Epithelial cell of proximal tubule (primary cell): ENCODE measurements at places on chromosomes 4 and X. TPM values are rescaled to one million over a fixed set of nuclear protein-coding genes. Genes with fewer than 3 reads are reported as not detected.
A peak's percentile ranks its signal among the peaks of the same experiment; 100 is the strongest.

ATOH1 gene
- total RNA-seq = not detected in 2 replicates

DNA sequence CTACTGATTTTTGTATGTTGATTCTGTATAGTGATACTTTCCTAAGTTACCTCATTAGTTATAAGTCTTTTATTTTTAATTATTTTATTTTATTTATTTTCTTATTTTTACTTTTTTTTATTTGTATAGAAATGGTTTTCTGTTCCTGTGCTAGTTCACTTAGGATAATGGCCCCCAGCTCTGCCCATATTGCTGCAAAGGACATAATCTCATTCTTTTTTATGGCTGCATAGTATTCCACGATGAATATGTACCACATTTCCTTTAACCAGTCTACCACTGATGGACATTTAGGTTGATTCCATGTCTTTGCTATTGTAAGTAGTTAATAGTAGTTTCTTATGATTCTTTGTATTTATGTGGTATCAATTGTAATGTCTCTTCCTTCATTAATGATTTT, 31.5 kb upstream of the GK2 start:
- DNase-seq = no peak

- no peak for DNase-seq
These were observed 94.6 kb downstream of the UBE2K start for GRCh38 chr4:39792529-39792928.

DNA sequence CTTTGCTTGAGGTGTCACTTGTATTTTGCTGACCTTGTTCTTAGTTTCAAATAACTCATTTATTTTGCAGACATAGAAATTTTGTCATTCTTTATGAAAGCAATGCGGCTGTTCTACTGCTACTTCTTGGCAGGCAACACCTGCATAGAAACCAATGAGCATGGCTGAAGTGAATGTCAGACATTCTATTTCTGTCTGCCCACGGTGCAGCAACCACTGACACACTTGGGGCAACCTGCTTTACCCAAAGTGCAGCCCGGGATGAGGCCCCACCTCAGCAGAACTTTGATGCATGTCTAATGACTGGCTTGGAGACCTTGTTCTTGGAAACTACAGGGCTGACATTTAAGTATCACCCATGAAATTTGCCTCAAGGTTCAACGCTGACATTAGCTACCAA, 93.6 kb downstream of the RBM47 start:
- no peak for DNase-seq

GRCh38 chr4:119138046-119138445, 2.4 kb downstream of the MYOZ2 start:
- no peak for DNase-seq

DNA sequence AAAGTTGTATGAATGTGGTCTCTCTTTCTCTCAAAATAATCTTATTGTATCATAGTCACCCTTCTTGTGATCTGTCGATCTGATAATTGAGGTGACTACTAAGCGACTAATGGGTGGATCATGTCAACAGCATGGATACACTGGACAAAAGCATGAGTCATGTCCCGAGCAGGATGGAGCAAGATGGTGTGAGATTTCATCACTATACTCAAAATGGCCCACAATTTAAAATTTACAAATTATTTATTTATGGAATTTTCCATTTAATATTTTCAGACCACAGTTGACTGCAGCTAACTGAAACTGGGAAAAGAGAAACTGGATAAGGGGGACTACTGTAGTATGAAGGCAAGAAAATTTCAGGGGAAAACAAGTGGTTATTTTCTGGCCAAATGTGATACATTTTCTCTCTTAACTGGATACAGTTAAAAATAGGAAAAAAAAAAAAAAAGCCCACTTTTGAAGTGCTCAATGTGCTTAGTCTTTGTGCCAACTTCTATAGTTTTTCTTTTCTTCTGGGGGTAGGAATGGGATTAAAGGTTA, 25.3 kb downstream of the FAM241A start:
- peak; percentile 74 for DNase-seq

GRCh38 chr4:185799442-185799841, 12.6 kb downstream of the SORBS2 start:
- DNase-seq = no peak

ASB12 gene
- total RNA-seq = 0.07 TPM in 1 of 2 replicates, not detected in the other

WWC2 gene
- 46.2 and 47.1 TPM in 2 replicates for total RNA-seq

C4orf51 gene
- total RNA-seq = not detected in 2 replicates

GRCh38 chrX:115940888-115941332, 229.6 kb upstream of the AGTR2 start:
- no peak for DNase-seq

GLRA2 gene
- not detected in 2 replicates for total RNA-seq

SH3RF1 gene
- 20.6 and 25.8 TPM in 2 replicates for total RNA-seq

GRCh38 chr4:68803013-68803412, 12.8 kb upstream of the UGT2B10 start:
- no peak for DNase-seq

GRCh38 chrX:68048774-68049173, 384.5 kb downstream of the OPHN1 start:
- no peak for DNase-seq

DNA sequence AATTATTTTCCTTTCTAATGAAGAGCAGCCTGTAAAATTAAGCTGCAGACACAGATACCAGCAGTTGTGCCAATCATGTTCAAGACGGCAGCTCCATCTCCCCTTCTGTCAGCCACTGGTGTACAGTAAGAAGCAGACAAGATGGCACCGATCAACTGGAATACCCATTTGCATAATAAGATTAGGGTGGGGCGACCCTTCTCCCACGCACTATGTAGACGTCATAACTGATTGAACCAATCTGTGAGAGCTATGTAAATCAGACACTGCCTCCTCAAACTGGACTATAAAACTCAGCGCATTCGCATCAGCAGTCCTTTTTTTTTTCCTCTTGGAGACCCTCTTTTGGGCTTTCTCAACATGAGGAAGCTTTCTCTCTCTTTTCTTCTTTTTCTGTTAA, 40.4 kb upstream of the INTS6L start:
- DNase-seq = no peak

GPRIN3 gene
- total RNA-seq = 0.94 and 2.0 TPM in 2 replicates

DNA sequence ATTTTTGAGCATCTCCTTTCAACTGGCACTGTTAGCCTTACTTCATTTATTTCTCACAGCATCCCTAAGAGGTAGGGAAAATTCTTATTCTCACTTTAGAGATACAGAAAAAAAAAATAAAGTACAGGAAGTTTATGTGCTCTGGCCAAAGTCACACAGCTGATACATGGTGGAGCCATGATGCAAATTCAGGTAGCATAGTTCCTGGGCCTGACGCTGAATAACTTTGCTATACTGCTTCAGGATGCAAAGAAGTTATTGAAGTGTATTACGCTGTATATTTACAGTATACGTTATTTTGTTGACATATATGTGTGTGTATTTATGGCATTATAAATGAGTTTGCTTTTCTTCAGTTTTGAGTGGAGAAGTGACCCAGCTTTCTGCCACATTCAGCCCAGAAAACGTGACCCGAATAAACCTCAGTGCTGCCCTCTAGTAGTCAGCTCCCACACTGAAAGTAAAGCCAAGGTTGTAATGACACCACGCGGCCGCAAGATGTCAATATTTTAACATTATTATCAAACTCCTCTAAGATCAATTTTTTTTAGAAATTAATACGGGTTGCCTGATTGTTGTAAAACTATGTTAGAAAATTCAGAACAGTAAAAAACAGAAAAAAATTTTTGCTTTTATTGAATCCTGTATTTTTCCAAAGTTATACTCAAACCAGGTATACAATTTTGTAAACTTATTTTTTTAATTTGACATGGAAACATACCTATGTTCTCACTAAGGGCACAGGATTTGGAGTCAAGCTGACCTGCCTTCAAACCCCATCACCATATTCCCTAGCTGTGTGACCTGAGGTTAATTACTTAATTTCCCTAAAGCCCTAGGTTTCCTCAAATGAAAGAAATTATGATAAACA, 3.8 kb upstream of the GUCY2F start:
- DNase-seq = no peak

HS6ST2 gene
- total RNA-seq = 9.2 and 10.5 TPM in 2 replicates

DNA sequence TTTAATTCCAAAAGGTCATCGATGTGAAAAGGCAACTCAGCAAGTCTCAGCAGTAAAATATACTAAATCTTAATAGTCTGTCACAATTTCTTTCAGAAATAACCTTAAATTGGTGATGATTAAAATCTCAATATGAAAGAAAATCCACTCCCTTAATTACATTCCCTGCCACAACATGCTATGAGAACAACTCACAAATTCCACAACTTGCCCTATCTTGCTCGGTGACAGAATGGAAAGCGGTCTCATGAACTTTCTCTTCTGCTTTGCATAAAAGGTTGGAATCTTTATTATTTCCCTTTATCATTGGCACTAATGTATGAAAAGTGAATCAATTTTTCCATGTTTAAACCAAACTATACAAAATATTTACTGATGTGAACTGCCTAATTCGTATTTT, 380.8 kb downstream of the TMA16 start:
- no peak for DNase-seq

- DNase-seq = no peak
These were observed 252.5 kb downstream of the COL25A1 start for GRCh38 chr4:109049926-109050325.

SSX2 gene
- total RNA-seq = not detected in 2 replicates

DNA sequence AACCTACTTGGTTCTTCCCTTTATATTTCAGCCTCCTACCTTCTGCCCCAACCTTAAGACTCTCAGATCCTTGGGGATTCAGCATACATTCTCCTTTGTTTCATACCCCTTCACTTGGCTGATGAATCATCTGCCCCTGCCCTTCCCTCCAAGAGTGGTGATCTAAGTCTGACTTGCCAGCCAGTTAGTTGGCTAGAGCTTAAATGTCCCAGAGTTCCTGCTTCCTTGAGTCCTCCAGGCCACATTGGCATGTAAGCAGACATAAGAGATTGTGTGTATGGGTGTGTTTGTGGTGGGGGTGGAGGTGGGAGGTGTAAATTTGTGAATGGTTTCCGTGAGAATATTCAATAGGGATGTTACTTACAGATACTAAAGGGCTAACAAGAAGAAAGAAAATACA, 3.7 kb upstream of the TEX13D start:
- DNase-seq = peak; percentile 13

DNA sequence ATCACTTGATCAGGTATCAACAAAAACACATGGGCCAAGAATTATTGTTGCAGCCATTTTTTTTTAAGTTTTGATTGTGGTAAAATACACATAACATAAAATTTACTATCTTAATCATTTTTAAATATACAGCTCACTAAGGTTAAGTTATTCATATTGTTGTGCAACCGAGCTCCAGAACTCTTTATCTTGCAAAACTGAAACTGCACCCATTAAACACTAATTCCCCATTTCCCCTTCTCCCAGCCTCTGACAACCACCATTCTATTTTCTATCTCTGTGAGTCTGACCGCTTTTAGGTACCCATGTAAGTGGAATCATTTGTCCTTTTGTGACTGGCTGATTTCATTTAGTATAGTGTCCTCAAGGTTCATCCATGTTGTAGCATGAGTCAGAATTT, 126.2 kb upstream of the NDP start:
- no peak for DNase-seq

DNA sequence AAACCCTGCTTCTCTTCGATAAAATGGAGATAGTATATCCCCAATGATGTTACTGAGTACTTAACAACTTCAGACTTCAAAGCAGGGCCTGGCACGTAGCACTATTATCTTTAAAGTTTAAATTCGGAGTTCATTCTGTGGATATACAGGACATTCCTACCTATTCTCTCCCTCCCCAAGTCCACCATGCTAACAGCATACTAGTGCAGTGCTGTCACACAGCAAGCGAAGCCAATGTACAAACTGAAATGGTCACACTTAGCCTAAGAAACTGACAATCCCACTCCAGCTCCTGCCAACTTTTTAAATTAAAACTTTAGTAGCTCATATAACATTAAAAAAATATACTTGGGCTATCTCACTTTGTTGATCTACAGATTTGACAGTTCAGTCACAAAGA, 1.2 kb upstream of the DNAJB14 start:
- no peak for DNase-seq

GRCh38 chr4:94934201-94934600, 176.4 kb downstream of the BMPR1B start:
- no peak for DNase-seq

ASB9 gene
- 6.3 and 9.6 TPM in 2 replicates for total RNA-seq

GRCh38 chrX:49959602-49960001, 37.2 kb downstream of the CLCN5 start:
- DNase-seq = no peak

DNA sequence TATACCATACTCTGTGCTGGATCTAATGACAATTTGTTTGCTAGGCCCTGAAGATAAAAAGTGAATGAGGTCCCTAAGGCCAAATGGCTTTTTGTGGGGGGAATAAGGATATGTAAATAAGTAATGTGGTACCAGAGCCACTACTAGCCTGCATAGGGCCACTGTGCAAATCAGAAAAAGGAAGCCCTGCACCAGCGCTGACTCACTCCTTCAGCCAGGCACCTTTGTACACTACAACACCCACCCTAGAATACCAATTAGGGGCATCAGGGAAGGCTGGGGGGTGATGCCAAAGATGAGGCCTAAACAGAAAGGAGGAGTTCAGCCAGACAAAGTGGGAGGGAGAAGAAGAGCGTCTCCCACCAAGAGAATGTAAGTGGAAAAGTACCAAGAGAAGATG, 122.2 kb downstream of the CAMK2D start:
- DNase-seq = no peak

DNA sequence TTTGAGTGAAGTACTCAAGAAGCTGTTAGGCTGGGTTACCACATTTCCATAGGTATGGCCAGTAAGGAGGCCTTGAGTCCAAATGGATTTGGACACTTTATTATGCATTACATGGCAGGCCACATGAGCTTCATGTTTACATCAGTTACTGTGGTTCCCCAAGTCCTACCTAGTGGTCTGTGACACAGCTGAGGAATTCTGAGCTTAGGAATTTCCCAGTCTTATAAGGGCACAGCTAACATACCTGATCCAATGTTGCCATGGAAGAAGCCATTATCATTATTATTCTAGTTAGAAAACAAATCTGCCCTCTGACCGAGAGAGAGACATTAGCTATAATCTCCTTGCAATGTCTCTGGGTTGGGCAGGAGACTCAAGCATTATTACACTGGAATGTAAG, 174.4 kb upstream of the NUDT10 start:
- DNase-seq = no peak

GRCh38 chr4:89492581-89493071, 185.0 kb upstream of the GPRIN3 start:
- DNase-seq = no peak

DNA sequence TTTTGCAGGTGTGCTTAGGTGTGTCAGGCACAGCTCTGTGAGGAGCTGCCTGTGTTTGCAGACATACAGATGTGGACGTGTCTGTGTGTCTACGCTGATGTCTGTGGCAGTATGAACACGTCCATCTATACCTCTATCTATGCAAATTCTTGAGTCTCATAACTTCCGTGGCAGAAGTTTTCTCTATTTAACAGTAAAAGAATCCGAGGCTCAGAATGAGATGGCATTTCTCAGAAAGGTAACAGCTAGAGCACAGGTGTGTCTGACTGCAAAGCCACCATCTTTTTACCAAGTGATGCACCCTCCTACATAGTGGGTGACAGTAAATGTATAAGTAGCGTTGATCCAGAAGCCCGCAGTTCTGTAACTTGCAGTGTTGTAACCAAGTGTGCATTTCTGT, 39.9 kb upstream of the CYP4V2 start:
- DNase-seq = no peak

- no peak for DNase-seq
These were observed 155.8 kb downstream of the NWD2 start for GRCh38 chr4:37400241-37400881.

GRCh38 chrX:67622053-67622585, 78.3 kb downstream of the AR start:
- DNase-seq = no peak

TCEAL9 gene
- total RNA-seq = 88.0 and 161 TPM in 2 replicates

GRCh38 chr4:41287005-41287404, 30.3 kb downstream of the UCHL1 start:
- DNase-seq = no peak

- DNase-seq = no peak
These were observed 65.8 kb downstream of the TEC start for GRCh38 chr4:48203819-48204218.

PAGE2B gene
- total RNA-seq = not detected in 2 replicates
